ENCODE measurements at places on chromosomes 1 and 21.

DNA sequence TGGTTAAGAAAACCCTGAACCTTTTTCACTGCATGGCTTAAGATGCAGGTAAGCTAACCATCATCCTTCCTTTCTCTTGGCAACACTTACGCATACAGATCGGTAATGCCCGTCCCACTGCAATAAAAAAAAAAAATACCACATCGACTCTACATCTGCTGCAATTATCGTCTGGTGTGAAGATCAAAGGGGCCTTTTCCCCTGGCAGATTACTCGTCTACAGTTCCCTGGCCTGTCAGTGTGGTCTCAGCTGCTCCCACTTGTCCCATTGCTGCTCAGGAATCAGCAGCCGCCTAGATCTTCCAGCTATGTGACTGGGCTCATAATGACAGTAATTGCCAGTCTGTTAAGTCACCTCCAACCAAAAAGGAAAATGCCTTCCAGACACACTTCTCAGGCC lies 133.1 kb downstream of the SETD4 start:
- no peak for DNase-seq

- no peak for DNase-seq
These were observed 127.6 kb downstream of the MRPS6 start for GRCh38 chr21:34201001-34201400.

- no peak for DNase-seq
These were observed 1.5 kb downstream of the IL22RA1 start for GRCh38 chr1:24141311-24141997.

DNA sequence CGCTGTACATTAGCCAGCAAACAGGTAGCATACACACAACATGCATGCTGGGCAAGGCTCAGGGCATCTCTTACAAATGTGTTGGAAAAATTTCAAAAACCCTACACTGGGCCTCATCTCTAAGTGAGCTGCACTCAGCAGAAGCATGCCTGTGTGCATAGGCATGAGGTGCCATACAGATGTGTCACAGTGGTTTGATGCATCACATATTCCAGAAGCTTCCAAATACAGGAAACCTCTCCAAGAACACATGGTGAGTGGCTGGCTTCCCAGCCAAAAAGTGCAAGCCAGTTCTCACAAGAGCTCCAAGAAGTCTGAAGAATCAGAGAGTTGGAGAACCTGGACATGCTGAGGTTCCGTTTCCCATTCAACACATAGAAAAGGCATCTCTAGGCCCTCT lies 58.3 kb downstream of the CD46 start:
- DNase-seq: no peak

DNA sequence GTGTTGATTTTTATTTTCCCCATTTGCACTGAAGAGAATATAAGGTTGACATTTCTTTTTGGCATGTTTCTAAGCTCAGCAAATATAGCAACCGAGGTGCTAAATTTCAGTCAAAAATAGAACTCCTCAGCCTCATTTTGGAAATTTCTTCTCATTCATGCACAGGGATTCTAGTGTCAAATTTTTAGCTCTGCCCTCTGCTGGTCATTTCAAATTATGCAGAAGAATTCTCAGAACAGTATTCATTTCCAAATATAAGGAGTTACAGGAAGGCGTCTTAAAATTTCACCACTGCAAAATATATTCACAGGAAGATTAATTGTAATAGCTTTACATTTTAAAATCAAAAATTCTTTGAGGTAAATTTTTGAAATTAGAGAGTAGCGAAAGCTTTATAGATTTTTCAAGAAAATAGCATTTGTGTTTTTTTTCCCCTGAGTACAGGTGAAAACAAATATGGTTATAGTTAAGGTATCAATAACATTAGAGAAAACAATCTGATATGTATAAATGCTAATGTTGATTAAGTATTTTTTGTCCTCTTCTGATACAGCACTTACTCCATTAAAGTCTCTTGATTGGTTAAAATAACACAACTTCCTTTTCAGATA lies 57.9 kb downstream of the FMN2 start:
- DNase-seq: peak; percentile 11

DNA sequence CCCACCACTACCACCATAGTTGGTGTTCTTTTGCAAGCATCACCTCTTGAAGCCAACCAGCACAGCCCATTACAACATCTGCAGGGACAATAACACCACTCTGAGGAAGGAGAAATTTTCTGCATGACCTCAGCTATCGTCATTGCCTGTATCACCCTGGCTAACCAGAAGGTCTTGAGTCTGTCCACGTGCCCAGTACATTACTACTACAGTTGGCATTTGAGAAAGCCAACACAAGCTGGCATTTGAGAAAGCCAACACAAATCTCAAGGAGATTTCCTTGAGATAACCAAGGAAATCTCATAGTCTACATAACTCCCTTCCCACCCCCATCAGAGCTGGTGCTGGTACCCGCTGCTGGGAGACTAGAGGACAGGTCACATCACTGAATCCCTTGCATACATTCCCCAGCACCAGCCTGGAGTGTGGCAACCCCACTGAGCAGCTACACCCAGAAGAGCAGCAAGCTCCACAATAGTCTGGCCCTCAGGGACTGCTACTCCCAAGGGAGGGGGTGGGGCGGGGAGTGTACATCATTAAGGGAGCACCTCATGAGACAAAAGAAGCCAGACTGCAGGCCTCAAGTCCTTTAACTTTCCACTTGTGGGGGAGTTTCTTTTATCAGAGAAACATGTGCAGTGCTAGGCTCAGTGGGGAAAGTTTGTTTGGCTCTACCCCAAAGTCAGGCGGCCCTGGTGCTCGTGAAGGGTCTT lies 46.0 kb upstream of the GUCA2A start:
- DNase-seq: no peak

GRCh38 chr1:4796161-4797015 lies 142.0 kb downstream of the AJAP1 start:
- DNase-seq: no peak

- peak; percentile 23 for DNase-seq
These were observed 108.3 kb downstream of the POU2F1 start for GRCh38 chr1:167328816-167329483.

- DNase-seq: no peak
These were observed 37.7 kb upstream of the FMO3 start for GRCh38 chr1:171052977-171053376.

DNA sequence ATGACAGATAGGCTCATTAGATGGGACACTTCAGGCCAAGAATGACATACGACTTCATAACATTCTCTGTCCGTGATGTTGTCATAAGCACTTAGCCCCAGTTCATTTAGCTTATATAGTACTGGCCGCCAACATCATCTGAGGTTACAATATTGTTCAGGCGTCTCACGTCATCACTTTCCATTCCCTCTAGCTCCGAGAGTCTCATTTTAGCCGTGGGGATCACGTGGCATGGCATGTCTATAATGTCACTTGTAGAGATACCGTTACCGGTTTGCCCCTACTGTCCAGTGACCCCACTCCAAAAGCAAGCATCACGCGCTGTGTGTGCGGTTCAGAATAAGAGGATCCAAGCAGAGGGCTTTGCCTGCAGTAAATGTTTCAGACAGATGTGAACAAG lies 34.6 kb upstream of the HEATR1 start:
- no peak for DNase-seq

DNA sequence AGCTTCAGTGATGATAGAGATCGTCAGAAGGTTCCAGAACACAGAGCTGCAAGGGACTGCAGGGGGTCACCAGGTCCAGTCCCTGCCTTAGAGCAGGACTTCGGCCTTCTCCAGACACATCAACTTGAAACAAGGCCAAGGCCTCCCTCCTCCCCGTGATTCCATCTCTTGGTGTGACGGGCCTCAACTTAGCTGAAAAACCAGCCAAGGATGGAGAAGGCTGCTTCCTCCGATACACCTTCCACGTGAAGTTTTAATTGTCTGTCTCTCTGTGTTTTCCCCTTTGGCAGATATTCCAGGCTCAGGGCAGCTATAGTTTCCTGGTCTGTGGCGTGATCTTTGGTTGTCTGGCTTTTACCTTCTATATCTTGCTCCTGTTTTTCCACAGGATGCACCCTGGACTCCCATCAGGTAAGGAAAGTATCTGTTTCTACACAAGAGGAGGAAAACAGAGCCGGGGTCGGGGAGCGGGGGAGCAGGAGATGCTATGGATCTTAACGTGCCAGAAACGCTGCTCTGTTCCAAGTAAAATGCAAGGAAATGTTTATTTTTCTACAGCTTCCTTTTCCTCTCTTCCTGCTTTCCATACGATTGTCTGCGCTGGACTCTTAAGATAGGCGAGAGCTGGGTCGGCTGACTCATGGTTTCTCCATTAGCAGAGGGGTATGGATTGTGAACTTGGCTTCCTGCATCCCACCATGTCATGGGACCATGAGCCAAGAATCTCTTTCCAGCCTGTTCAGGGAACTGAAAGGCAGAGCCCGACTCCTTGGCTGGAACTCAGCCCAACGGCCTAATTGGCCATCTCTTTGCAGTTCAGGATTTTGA lies 32.8 kb downstream of the ELK4 start:
- no peak for DNase-seq

GRCh38 chr21:44596068-44596725 lies 3.9 kb upstream of the KRTAP10-6 start:
- DNase-seq: no peak

DNA sequence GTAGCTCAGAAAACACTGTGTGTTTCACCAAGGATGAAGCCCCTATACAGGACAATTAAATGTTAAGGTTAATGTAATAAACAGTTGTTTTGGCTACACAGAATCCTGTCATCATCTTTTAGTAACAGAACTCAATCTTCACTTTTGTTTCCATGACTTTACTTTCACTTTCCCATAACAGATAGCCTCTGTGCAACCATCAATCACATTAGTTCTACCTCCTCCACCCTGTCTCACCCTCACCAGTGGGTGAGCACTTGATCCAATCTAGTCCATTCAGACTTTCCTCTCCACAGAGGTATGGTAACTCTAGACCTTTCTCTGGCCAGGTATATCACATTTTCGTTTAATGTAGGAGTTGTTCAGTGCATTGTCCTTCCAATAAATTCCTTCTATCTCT lies 1018.5 kb downstream of the ADGRL2 start:
- DNase-seq: no peak

GRCh38 chr1:176696109-176696508 lies 233.1 kb downstream of the PAPPA2 start:
- DNase-seq: peak; percentile 49

GRCh38 chr1:59354709-59355337 lies 57.9 kb downstream of the FGGY start:
- no peak for DNase-seq

- no peak for DNase-seq
These were observed 15.0 kb downstream of the SKI start for GRCh38 chr1:2242814-2243725.

GRCh38 chr1:204858363-204858821 lies 12.3 kb upstream of the NFASC start:
- peak; percentile 62 for DNase-seq

All from iPS-NIHi11 (cell line).